ENCODE measurements at places on chromosomes 7 and 10. TPM values are rescaled to one million over a fixed set of nuclear protein-coding genes. Genes with fewer than 3 reads are reported as not detected.

GRCh38 chr10:18190840-18191239 lies 50.6 kb downstream of the CACNB2 start:
- no peak overlapping the region for H3K27ac ChIP-seq
- DNase-seq, result no peak
- no peaks in the 10 kb centered on the region for H3K27me3 ChIP-seq
- H3K36me3 ChIP-seq, result no peaks in the 10 kb centered on the region
- no peak overlapping the region for H3K4me3 ChIP-seq

DNA sequence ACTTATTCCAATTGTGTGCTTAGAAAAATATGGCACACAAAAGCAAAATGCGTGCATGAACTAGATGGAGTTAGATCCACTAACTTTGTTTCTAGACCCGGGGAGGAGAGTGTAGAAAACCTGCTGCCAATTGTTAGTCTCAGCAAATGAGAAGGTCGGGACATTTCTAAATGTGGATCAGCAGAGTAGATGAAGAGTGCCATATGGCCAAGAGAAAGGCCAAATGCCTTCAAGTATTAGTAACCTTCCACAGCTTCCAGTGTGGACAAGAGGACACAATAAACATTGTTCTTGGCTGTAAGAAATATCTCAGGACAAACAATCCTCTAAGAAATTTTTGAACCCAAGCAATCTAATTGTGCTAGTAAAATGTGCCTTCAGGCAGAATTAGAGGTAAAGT lies 690.3 kb downstream of the REEP3 start:
- no peak for DNase-seq
- no peaks in the 10 kb centered on the region for H3K4me1 ChIP-seq
- no peaks in the 10 kb centered on the region for H3K36me3 ChIP-seq
- H3K27me3 ChIP-seq, result no peaks in the 10 kb centered on the region
- H3K27ac ChIP-seq, result no peak overlapping the region

DNA sequence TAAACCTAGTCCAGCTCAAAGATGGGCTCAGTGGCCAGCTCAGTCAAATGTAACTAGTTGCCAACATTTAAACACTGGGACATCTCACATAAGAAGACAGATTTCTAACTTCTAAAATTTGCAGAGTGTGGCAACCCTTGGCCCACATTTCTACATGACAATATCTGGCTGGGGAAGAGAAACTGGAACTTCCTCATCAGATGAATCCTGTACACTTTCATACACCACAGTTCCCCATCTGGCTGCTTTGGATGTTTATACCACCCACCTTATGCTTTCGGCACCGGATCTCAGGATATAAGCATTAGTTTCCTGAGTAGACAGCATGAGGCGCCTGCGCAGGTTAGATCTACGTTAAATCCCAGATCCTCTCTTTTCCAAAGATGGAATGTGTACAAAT lies 199.3 kb downstream of the PRKG1 start:
- no peak overlapping the region for H3K4me3 ChIP-seq
- no peak overlapping the region for H3K27ac ChIP-seq
- no peak for DNase-seq
- no peaks in the 10 kb centered on the region for H3K36me3 ChIP-seq
- H3K27me3 ChIP-seq, result no peaks in the 10 kb centered on the region

RTKN2 gene
- total RNA-seq, result 7.4 TPM

Data from colonic mucosa (tissue), 4 donors.